ENCODE measurements at places on chromosomes 5 and 9.

GRCh38 chr5:43061352-43062075 lies 21.4 kb upstream of the ANXA2R start:
- DNase-seq: peak; percentile 17

DNA sequence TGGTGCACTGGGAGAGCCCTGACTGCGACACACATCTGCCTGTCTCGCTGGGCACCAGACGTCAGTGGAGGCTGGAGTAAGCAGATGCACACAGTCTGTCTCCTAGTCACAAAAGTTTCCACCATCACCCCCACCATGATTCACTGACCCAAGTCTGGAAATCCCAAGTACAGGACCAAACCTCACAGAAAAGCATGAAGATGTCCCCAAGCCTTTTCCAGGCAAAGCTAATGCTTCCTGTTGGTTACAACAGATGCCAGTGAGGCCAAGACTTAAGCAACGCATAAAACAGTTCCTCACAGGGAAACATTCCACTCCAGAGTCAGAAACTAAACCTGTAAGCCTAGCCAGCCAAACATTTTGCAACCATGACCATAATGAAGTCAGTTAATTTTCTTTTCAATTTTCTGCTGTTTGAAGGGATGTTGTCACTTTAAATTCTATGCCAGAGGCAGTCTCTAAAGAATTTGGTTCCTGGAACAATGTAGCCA lies 259.3 kb upstream of the SLC30A5 start:
- DNase-seq: no peak

DNA sequence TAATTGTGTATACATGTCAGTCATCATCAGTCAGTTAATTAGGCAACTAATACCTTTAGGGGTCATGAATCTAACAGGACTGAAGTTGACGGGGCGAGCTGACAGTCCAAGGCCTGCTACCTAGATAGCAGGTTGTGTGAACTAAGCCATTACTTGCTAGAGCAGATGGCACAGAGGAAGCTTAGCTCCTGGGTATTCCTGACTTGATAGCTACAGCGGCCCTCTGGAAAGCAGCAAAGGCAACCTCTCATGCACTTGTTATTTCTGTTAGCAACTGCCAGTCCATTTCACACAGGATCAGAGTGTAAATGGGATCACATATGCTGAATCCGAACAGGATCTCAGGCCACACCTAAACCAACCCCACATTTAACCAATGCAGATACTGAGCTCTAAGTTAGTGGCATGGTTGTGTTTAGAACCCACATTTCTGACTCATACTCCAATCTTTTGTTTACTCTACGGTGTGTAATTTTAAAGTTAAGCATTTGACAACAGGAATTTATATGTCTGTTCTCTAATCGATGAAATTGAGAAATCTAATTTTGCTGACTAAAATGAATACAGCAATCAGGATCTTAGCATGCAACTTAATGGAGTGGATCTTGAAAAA lies 521.3 kb upstream of the ZNF608 start:
- no peak for DNase-seq

GRCh38 chr9:95773053-95773418 lies 102.5 kb upstream of the ERCC6L2 start:
- no peak for DNase-seq

GRCh38 chr9:113620377-113621161 lies 157.0 kb downstream of the RGS3 start:
- peak; percentile 90 for DNase-seq

DNA sequence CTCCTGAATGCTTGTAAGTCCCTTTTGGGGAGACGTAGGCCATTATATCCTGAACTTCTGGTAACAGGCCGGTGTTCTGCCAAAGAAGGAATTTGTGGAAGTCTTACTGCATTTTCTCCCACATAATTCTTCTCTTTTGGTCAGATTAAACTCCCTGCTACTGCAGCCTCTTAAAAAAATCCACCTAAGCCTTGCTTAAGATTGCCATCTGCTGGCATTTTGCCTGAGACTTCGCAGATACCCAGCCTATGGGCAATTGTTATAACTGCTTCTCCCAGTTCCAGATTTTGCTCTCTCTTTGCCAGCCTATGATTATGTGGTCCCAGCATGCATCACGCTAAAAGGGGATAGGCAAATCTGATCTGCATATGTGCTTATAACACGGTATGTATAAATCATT lies 391.6 kb upstream of the CHD1 start:
- no peak for DNase-seq

DNA sequence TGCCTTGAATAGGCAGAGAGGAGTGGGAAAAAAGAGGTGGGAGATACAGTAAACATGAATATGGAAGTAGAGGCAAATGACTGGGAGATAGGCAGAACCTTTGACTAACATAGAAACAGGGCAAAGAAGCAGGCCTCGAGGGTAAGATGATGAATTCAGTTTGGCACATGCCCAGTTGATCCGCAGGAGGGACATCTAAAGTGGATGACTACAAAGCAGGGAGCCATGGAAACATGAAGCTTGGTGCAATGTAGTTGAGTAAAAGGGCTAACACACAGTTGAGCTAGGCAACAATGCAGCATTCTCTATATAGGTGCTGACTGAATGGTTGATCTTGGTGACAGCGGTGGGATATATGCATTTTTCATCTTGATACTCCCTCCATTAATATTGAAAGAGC lies 253.8 kb downstream of the DMRT2 start:
- DNase-seq: no peak

DNA sequence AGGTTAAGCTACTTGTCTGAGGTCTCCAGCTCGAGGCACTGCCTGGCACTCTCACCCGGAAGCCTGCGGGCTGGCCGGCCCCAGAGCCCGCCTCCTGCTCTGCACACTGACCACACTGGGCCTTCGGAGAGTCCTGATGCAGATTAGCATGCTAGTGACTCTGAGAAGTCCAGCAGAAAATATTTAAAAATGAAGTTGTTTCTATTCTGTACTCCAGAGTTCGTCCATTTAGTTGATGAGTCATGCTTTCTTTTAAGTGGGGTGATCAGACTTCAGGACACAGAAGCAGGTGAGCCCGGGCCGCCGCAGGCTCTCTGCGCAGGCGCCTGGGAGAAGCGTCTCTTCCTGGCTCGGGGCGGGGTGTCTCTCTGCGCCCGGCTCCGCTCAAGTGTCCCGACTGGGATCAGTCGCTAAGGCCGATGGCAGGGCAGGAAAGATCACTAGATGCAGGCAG lies 32.5 kb downstream of the FAM240B start:
- DNase-seq: no peak

DNA sequence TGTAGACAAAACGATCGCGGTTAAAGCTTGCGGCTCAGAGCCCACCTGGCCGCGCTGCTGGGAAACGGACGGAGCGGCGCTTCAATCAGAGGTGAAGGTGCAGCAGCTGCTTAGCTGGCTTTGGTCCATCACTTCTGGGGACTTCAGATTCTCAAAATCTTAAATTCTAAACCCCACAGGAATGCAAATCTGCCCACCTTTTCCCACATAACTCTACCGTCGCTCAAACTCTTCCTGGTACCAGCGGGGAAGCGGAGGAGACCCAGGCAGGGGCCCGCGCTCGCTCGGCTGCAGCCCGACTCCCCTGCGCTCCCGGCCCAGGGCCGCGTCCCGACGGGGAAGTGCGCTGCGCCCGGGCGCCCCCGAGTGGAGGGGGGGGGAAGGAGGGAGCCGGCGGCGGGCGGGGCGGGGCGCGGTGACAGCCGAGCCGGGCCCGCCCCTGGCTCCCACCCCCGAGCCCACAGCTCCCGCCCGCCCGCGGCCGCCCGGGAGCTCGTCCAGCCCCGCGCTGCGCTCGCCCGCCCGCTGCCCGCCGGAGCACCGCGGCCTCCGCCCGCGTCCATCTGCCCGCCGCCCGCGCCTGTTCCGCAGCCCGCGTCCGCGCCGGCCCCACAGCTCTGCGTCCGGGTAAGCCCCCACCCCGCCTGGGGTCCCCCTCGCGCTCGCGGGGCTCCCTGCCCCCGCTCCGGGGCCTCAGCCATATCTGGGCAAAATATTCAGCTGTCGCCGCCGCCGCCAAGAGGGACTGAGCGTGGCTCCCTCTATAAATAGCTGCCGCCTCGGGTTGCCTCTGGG lies at the start of gene TMOD1:
TSS of gene TMOD1 (plus strand) at position 490 of the 795 bp plus-strand sequence. CDS start 22,523 bp downstream, outside the sequence.
- no peak for DNase-seq

GRCh38 chr5:178991190-178992145 lies 3.7 kb downstream of the GRM6 start:
- DNase-seq: peak; percentile 75

DNA sequence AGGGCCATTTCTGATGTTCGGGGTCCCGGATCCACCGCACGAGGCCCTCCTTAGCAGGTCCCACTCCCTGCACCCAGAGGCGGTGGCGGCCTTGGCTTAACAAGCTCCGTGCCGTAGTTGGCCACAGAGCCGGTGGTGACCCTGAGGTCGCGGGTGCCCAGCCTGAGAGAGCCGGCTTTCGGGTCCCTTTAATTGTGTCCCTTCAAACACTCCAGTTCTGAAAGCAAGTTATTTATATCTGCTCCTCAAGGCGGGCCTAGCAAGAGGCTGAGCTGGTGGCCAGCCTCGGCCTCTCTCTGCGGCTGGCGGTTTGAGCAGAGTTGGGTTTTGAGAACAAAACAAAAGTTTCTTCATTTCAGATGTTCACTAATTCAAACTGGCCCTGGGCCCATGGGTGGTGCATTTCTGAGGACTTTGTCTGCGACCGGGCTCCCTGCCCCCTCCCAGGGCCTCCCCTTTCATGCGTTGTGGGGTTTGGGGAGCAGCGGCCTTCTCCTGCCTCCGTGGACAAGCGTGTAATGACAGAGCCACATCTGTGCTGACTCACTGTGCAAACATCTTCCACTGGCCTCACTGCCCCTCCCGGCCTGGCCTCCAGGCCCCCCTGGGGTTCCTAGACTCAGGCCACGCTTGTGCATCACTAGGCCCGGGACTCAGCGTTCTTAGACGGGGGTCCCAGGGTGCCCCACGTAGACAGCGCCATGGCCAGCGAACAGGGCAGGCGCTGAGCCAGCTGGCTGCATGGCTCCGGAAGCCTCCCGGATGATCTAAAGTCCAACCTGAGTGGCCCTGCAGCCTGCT lies 49.4 kb upstream of the COL5A1 start:
- DNase-seq: no peak

- DNase-seq: no peak
These were observed 38.2 kb downstream of the C5orf15 start for GRCh38 chr5:133930061-133930812.

DNA sequence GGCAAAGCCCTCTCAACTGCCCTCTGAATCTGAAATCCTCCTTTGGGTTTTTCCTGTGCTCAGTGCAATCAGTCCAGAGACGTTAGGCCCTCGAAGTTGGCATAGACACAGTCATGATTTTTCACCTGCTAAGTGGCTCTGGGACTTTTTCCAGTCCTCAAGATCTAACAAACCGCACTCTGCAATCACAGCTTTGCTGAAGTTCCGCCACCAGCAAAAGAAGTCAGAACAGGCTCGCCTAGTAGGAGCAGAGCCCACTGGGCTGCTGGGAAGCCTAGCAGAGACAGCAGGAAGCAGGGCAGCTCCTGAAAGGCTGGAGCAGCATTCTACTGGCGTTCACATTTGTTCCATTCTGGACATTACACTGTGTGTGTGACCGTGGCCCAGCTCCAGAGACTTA lies 222.8 kb upstream of the KIF2A start:
- DNase-seq: no peak

GRCh38 chr5:149442563-149443182 lies 63.6 kb upstream of the IL17B start:
- peak; percentile 96 for DNase-seq

DNA sequence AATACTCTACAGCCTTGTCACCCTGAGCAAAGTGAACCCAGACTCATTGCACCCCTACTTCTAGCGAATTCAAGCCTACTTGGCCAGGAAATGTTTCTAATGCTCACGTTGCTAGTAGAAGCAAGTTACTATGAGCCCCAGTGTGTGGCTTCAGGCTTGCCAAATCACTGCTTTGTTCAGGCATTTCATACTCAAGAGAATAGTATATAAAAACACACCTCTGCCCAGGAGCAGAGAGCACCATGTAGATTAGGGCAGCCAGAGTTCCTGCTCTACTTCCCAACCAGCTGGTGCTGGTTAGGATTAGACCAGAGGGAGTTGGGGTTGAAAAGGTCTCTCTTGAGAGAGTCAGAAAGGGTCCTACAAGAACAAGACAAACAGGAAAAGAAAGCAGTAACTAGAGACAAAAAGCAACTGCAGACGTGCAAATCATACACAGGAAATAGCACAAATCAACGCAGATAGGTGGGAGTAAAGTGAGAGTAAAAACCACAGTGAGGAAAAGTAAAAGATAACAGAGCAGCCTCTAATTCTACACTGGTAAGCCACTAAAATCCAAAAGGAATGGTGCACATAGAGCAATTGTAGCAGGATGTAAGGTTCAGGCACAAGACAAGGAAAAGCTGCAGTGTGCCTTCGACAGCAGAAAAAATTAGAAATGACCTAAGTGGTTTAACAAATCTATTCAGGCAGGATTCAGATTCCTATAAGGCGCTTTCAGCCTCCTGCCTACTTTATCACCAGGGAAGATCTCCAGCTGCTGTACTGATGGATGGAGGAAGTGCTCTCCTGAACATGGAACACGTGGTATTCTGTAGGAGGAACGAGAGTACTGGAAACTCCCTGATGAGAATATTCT lies 49.6 kb upstream of the KIF2A start:
- no peak for DNase-seq

GRCh38 chr5:172282272-172283019 lies 1.1 kb downstream of the UBTD2 start:
- DNase-seq: no peak

GRCh38 chr9:121284733-121285451 lies 16.9 kb downstream of the GSN start:
- no peak for DNase-seq

DNA sequence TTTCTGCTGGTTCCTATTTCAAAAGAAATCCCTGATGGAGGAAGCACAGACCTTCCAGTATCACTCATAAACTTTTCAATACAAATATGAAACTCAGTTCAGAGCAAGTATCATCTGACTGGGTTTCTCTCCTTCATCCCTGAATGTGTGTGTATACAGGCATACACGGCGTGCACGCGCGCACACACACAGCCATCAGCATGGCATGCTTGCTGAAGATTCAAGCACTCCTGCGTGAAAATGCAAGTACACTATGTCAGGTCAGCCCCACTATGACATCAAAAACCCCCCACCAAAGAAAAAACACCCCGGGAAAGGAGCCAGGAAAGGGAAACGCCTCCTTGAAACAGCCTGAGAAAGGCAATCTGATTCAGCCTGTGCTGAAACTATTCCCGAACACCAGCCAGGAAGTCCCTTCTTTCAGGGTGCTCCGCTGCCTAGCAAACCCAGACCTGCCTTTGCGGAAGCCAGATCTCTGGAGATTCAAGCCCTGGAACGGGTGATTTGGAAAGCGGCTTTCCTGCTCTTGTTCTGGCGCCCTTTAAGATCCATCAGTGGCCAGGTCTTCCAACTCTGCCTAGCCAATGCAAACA lies 831 bp downstream of the KLHL3 start:
- no peak for DNase-seq

Data from osteocyte (in vitro differentiated cells).